ENCODE measurements at places on chromosomes 16 and 17.

- no peak for DNase-seq
These were observed 224.9 kb upstream of the FOXF1 start for GRCh38 chr16:86285421-86285820.

DNA sequence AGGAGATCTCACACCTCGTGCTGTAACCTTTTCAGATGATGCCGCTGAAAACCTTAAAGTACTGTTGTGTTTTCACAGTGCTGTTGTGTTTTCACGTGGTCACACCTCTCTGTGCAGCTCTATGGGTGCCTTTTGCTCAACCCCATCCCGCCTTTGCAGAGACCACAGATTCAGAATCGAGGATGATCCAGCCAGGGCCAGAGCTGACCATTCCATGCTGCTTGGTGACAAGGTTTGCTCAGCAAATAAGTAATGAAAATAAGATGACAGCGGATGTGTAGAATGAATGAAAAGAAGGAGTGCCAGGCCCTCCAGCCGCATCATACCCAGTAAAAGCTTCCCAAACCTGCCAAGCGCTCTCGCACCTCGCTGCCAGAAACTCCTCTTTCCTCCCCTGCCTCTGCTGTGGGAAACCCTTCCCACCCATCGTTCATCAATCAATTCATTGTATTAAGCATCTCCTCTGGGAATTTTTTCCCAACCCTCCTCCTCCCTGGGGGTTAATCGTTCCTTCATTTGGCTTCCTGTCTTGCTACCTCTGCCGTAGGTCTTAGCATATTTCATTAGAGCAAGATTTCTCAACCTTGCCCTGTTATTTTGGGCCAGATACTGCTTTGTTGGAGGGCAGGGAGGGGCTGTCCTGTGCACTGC lies 93.4 kb upstream of the CRHR1 start:
- DNase-seq = no peak

- no peak for DNase-seq
These were observed 22.5 kb upstream of the MEAK7 start for GRCh38 chr16:84526794-84527531.

DNA sequence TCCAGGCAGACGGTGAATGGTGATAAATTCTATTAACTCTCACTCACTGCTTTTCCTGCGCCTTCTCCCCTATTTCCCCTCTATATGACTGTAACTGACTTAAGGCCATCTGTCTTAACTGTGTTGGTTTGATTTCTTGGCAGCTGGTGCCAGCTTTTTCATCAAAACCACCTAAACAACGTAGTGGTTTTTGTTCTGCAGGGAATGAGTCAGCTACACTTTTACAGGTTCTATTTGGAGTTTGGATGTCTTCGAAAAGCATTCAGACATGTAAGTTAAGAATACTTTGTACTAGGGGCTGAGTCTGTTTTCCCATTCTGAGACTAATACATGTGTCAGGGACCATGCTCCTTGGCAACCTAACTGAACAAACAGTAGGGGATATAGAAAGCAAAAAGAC lies 8.5 kb downstream of the REXO5 start:
- DNase-seq = no peak

DNA sequence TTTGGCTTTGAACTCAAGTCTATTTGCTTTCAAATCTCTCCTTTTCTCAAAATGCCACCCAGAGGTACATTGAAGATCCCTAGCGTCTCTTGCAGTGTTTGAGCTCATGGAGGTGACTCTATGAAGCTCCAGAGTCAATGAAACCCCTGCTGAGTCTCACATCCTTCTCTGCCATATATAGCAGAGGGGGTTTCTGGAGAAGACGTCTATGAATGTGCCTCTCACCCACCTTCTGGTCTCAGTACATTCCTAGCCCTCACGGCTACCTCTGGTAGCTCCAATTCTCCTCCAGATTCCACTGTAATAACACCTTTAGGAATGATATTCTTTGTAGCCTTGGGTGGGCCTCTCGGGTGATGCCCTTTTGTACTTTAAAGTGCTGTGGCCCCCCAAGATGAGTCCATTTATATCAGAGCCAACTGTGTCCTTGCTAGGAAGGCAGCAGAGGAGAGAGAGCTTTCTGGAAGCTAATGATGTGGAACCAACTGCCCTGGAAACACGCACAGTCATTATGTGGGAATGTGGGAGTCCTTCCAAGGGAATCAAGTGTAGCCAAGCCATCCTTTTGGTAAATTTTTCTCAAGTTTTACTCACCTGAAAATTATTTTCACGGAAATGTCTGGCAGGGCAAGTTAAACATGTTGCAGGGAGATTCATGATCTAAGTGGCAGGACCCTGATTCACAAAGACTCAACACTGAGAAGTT lies 123.4 kb downstream of the ASIC2 start:
- no peak for DNase-seq

DNA sequence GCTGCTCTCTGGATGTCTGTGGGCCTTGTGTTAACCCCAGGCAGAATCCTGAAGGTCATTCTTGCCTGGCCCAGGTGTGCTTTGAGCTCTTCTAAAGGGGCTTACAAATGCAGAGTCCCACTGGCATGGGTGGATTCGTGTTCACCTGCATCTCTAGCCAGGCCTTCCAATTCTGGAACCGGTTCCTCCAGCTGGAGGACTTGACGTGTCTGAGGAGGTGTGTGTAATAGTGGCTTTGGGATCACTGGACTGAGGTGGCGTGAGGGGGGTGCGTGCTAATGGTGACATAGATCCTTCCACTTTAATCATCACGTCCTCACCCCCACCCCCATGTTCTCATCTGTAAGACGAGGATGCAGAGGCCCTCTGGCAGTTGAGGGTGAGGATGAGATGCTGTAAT lies 4.8 kb downstream of the GSE1 start:
- no peak for DNase-seq

- DNase-seq = no peak
These were observed 85.5 kb upstream of the HNF1B start for GRCh38 chr17:37830151-37830993.

- no peak for DNase-seq
These were observed 76.3 kb upstream of the WSB1 start for GRCh38 chr17:27217631-27218030.

- no peak for DNase-seq
These were observed 84.8 kb downstream of the CDYL2 start for GRCh38 chr16:80719573-80719972.

DNA sequence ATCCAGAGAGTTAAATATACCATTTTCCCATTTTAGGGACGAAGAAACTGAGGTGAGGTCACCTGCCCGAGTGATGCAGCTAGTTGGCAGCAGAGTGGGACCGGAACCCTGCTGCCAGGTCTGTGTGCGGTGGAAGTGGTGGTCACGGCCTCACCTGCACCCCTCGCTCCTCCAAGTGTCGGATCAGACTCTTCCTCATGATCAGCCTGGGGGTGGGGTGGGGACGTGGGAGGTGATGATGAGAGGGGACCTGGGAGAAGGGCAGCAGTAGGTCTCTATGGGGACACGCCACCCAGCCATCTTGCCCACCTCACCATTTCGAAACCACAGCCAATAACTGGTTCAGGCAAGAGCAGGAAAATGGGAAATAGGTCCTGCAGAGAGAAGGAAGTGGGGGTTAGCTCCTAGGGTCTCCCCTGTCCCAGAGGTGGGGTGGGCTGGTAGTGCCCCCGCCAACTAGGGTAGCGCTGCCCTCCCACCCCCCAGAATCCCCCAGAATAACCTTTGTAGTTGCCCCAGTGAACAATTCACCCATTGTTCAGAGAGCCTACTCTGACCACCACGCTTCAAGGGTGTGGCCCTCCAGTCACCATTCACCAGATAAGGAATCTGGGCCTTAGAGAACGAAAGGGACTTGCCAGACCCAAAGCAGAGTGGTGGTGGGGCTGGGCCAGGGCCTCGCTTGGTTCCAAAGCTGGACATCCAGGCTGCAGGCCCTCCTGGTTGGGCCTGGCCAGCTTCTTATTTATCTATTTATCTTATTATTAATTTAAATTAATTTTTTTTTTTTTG lies 5.1 kb downstream of the GDPD3 start:
- DNase-seq = no peak
